ENCODE measurements at places on chromosomes 2 and 18.

- DNase-seq, result no peak
Observed at GRCh38 chr2:88125344-88125923, 2.4 kb downstream of the FABP1 start.

GRCh38 chr2:234029150-234029733 is 21.3 kb upstream of the SPP2 start:
- peak; percentile 99 for DNase-seq

DNA sequence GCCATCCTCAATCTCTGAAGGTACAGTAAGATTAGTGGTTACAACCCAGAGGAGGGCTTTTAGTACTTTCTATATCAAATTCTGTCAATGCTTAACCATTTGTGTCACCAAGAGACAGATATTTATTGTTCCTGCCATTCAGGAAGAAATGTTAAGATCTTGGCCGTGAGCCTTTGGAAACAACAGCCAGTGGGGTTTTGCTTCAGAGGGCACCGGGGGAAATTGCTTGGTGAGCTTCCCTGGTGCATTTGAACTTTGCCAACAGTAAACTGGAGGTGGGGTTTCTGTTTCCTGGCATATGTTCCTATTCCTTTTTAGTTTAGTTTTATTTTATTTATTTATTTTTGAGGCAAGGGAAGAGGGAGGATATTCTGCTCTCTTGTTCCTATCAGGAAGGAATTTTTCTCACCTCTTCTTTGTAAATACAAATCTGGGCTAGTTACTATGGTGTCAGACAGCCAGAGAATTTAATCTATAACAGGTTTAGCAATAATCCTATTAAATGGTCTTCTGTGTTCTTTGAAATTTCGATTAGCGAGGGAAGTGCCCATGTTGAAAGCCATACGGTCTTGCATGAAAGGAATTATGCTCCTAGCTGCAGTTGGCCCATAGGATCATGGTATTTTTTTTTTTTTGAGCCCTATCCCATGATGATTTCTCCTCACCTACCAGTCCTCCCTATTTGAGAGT is 95.7 kb downstream of the MAIP1 start:
- DNase-seq, result no peak

DNA sequence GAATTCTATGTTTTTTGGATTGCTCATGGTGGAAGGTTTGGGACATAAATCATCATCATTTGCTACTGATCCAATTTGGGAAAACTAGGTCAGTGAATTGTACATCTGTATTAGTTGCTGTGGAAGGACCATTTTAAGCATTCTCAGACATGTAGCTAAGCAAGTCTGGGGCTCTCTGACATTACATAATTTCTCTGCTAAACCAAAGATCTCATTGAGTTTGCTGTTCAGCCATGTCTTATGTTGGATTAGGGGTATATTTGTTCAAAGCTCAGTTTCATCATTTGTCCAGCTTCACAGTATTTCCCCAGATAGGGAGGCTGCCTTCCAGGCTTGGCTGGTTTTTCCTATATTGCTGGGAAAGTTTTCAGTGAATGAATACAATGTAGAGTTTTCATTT is 399.7 kb downstream of the MTX2 start:
- DNase-seq, result no peak

DNA sequence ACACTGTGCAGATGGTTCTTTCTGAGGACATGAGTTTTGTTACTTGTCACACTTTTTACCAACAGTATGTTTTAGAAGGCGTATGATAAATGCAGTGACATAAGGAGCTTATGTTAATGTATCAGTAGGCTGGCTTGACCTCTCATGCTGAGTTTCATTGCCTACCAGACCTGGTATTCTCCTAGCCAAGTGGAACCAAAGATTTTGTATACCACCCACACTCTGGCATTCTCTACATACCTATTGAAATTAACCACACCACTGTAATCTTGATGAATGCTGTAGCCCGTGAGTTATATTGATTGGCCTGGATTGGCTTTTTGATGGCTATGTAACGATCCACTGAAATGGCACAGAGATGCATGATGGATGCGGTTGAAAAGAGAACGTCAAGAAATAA is 11.4 kb downstream of the HTR2B start:
- no peak for DNase-seq

- no peak for DNase-seq
Observed at GRCh38 chr2:115303-115702, 69.0 kb upstream of the FAM110C start.

- DNase-seq, result no peak
Observed at GRCh38 chr18:3538456-3538855, 88.5 kb downstream of the TGIF1 start.

DNA sequence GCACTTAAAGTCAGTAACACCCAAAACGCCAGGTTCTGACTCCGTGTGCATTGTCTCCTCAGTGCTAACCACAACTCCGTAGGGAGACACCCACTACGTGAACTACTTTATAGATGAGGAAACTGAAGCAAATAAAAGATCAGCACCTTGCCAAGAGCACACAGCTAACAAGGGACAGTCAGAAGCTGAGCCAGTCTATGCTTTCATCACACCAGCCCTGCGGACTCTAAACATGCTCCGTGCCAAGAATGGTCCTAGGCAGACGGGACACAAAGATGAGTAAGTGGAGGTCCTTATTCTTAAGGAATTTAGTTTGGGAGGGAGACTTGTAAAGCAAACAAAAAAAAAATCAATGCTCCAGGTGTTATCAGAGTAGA is 9.6 kb downstream of the MBOAT2 start:
- DNase-seq, result no peak

GRCh38 chr2:42086500-42086953 is 38.7 kb downstream of the PKDCC start:
- DNase-seq, result peak; percentile 51

- peak; percentile 35 for DNase-seq
Observed at GRCh38 chr18:616380-616995, 19.7 kb downstream of the CLUL1 start.

DNA sequence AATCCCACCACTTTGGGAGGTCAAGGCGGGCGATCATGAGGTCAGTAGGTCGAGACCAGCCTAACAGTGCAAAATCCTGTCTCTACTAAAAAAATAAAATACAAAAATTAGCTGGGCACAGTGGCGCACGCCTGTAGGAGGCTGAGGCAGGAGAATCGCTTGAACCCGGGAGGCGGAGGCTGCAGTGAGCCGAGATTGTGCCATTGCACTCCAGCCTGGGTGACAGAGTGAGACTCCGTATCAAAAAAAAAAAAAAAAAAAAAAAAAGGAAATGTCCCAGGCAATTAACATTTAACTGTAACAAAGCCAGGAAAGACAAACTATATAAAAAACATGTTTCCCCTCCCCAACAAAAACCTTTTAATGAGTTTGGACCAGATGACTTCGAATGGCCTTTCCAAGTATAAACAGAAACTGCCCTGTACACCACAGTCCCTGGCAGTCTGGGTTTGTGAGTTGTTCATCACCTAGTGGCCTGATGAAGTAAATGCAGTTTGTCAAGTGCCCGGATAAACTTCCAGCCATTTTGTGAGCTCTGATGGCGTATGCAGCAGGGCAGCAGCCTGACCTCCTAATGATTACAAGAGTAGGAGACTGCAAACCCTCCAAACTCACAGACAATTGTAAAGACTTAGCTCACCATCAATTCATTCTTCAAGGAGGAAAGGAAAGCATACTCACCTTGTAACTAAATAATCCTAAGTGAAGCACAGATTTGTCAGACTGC is 16.6 kb upstream of the PCBP1 start:
- DNase-seq, result peak; percentile 72

GRCh38 chr18:48877941-48878340 is 72.8 kb downstream of the SMAD7 start:
- DNase-seq, result no peak

GRCh38 chr2:128654408-128654807 is 335.7 kb upstream of the HS6ST1 start:
- DNase-seq, result no peak

GRCh38 chr2:233000886-233001750 is 11.9 kb downstream of the NGEF start:
- DNase-seq, result no peak

DNA sequence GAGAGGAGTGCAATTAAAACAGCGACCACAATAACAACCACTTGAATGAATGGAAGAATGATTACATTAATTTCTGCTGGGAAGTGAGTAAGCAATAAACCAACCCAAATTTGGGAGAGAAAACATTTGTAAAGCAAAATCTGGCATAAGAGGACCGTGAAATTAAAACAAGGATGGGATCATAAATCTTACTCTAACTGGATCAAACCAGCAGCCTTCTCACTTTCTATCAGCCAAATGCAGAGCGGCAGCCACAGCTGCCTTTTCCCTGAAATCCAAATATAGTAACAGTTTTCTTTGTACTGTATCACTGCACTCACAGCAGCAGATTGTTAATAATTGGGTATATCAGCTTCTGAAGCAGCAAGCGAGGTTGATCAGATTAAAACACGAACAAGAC is 245.2 kb upstream of the REG3G start:
- DNase-seq, result no peak

GRCh38 chr18:58046093-58046793 is 2.2 kb downstream of the NEDD4L start:
- no peak for DNase-seq

GRCh38 chr18:28574175-28574574 is 397.2 kb upstream of the CDH2 start:
- DNase-seq, result no peak

DNA sequence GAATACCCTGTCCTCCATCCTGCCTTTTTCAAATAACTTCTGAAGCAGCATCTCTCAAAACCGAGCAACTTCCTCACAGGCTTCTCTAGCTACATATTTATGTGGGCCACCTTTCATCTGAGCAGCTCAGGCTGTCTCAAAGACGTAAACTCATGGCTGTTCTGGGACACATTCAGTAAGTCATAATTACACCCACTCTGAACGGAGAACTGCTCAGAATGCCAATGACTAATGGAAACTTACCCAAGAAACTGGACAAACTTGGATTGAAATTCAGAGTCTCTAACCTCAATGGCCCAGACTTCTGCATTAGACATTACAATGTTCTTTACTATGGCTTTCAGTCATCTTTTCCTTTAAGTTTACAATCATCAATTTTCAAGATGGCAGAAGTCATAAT is 145.2 kb downstream of the RAD51AP2 start:
- DNase-seq, result peak; percentile 43

GRCh38 chr2:40343902-40344301 is 108.0 kb downstream of the SLC8A1 start:
- peak; percentile 63 for DNase-seq

GRCh38 chr18:74498712-74499627 is 2.8 kb downstream of the CNDP2 start:
- peak; percentile 73 for DNase-seq

DNA sequence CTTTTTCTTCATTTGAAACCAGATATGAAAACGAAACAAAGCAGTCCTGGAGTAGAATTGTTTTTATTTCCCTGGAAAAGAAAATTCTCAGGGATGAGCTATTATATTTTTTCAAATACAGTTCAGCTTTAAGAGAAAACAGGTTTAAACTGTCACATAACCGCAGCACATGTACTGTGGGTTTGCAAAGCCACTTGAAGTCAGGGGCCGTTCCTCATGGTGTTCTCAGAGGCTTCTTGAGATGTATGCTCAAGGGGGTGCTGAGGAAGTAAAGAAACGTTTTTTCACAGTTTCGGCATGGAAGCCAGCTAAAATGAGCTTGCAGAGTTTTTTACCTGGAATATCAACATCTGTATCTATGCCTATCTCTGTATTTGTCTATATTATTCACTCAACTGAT is 225.3 kb downstream of the MC4R start:
- no peak for DNase-seq

- no peak for DNase-seq
Observed at GRCh38 chr2:69253112-69253511, 133.9 kb downstream of the GFPT1 start.

DNA sequence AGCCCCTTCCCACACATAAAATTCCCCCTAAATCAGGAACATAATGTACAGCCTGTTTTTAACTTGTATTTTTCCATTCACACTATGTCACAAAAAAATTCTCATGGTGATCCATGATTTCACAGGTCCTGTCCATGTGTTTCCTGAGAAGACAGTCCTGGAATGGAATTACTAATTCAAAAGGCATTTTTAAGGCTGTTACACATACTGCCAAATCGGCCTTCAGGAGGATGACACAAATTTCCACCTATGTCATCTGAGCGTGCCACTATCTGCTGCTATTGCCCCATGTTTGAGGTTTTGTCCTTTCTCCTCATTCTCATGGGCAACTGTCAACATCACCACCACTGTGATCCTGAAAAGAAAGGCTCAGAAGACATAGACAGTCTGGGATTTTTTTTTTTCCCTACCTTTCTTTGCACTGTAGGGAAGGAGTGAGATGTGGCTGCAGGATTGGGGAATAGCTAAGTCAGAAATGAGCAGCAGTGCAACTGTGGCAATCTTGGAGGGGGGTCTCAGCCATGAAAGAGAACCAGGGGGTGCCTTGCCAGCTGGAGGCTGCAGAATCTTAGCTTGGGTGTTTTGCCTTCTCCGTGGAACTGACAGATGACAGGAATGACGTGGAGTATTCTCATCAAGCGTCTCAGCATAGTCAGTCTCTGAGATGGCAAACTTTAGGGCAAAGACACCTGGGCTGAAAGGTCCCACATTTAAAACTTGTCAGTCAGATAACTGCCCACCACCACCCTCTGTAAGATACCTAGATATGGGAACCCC is 73.4 kb downstream of the MARCHF4 start:
- peak; percentile 88 for DNase-seq

DNA sequence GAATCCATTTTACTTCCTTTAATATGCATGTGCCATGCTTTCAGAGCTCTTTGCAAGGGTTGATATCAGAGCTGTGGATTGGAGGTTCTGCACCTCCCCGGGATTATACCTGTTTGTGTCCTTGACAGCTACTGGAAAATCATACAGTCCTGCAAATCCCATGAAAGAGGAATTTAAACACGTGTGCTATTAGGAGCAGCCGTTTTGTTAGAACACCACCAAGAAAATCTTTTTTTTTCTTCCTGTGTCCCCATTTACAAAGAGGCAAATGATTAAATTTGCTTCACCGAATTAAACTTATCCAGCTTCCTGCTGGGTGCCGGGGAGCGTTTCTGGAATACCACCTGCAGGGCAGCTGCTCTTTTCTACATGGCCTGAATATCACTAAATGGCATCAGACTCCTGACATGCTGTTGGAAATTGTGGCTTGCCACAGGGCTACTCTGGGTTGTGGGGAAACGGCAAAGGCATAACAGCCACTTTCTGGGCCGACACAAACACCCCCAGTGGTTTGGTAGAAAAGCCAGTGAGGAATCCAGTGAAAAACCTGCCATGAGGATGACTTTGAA is 23.4 kb upstream of the SOX11 start:
- DNase-seq, result no peak

DNA sequence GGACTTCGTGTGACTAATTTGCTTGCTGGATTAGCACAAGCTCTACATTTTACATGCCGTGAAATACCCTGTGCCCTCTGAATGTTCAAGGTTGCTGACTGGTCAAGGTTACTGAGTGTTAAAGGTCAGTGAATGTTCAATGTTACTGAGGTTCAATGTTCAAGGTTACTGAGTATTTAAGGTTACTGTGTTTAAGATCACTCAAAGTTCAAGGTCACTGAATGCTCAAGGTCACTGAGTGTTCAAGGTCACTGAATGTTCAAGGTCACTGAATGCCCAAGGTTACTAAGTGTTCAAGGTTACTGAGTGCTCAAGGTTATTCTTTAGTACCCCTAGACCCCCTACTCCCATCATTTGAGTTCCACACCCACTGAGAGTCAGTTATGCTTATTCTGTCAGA is 277.6 kb downstream of the CLIP4 start:
- no peak for DNase-seq

Data from RCC 7860 (cell line).